ENCODE measurements at places on chromosomes 11 and 22.

GRCh38 chr22:36369004-36369921 is 18.5 kb downstream of the MYH9 start:
- DNase-seq: no peak

DNA sequence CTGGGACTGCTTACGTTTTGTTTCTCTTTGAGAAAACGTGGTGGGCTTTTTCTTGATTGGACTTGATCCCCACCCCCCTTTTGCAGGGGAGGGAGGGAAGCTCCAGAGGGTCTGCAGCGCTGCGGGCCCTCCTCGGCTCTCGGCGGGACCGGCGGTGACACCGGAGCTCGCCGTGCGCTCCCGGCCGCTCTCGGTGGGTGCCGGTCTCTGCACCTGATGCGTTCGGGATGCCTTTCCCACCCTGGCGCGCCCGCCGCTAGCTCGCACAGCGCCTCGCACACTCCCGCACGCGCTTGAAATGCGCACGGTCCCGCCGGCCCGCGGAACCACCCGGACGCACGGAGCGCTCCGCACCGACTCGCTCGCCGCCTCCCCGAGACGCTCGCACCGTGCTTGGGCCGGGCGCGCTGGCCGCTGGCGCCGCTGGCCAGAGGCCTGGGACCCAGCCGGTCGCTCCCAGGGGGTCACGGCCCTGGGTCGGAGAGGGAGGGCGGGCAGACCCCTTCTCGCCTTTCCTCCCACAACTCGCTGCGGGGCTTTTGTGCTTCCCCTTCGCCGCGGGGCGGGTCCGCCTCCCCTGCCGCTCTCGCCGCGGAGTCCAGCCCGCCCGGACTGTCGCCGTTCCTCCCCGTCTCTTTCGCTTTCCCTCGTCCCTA is 1.0 kb downstream of the ZBTB16 start:
- DNase-seq: peak; percentile 42

GRCh38 chr22:19643448-19644313 is 70.6 kb upstream of the SEPTIN5 start:
- no peak for DNase-seq

DNA sequence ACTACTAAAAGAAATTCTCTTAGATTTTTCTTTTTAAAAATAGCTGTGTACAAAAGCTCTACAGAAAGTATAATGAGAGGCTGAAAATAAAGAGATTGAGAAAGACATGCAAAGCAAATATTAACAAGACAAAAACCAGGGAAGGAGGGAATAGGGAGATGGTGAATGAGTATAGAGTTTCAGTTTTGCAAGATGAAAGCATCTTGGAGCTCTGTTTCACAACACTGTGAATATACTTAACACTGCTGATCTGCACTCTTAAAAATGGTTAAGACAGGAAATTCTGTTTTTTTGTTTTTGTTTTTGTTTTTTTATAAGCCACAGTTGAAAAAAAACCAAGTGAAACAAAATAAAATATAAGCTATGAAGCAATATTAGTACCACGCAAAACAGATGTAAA is 5.5 kb downstream of the TMEM218 start:
- no peak for DNase-seq

DNA sequence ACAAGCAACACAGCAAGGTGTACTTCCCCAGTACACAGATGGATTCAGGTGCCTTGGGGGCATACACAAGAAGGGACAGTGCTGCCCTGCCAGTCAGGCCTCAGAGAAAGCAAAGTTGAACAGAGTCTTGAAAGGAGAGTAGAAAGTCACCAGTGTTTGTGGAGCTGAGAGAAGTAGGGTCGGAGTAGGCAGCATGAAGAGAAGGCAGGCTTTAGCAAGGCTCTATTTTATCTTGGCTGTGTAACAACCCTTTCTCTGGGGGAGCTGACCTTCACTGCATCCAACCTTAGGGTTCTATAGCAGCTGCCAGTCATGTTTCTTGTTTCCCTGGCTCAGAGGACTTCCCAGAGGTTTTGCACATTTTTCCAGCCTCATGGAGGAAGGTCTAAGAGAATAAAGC is 77.4 kb upstream of the BLID start:
- no peak for DNase-seq

DNA sequence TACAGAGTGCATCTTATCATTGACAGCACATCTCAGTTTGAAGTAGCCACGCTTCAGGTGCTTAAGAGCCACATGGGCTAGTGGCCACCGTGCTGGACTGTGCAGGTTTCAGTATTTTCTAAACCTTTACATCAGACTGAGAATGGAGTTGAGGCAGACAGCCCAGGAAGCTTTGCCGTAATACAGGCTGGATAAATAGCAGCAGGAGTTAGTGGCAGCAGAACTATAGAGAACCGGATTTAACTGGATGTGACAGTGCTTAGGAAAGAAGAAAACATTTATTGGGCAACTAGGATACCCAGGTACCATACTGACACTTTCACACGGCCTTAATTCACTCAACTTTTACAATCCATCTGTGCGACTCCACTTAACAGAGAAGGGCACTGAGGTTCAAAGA is 145.5 kb downstream of the LARGE1 start:
- DNase-seq: no peak

DNA sequence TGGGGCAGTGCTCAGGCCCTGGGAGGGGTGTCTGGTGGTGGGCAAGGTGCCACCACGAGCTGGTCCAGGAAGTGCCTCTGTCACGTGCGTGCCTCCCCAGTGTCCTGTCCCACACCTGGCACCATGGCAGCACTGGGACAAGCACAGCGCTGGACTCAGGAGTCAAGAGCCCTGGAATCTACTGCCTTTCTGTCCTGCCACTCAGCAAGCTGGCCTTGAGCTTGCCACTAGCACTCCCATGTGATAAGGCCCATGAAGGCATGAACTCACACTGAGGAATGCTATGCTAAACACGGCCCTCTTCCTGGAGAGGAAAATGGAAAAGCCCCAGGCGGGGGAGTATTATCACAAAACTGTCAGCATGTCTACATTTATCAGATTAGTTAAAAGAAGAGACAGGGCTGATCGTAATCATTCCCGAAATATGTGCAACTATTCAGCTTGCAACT is 50.7 kb upstream of the SLC35C1 start:
- DNase-seq: no peak

- DNase-seq: no peak
Observed at GRCh38 chr11:83970061-83970671, 684.0 kb upstream of the CCDC90B start.

- no peak for DNase-seq
Observed at GRCh38 chr11:108871152-108871551, 206.3 kb downstream of the DDX10 start.

GRCh38 chr11:860234-861104 is 17.8 kb downstream of the TSPAN4 start:
- DNase-seq: no peak

GRCh38 chr11:7321473-7322450 is 70.1 kb downstream of the SYT9 start:
- no peak for DNase-seq

GRCh38 chr22:39182478-39183030 is 30.1 kb upstream of the CBX7 start:
- peak; percentile 3 for DNase-seq

DNA sequence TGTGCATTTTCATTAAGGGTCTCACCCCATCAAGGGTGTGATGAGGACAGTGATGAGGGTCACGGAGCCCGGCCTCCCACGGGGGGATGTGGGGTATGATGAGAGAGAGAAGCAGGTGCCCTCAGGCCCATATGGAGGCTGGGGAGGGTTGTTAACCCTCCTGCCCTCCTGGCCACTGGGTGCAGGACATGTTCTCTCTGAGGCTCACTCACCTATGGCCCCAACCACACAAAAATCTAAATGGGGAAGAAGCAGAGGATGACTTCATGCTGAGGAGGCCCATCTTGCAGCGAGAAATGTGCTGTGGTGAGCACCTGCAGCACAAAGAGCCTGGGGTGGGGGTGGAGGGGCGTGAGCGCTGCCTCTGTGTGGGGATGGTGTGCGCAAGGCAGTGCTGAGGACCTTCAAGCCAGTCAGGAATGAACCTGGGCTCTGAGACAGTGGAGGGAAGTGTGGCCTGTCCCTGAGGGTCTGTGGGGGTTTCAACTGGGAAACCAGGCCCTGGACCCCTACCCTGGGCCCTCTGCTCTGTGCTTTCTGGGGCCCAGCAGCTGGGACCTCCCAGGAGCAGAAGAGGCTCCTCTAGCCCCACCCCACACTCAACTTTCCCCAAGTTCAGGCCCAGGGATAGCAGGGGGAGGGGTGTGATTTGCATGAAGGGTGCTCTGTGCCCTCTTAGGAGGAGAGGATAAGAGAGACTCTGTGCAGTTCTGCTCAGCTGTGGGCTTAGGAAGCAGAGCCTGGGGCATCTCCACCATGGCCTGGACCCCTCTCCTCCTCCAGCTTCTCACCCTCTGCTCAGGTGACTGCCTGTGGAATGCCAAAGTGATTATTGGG is 43.0 kb upstream of the TOP3B start:
- no peak for DNase-seq

DNA sequence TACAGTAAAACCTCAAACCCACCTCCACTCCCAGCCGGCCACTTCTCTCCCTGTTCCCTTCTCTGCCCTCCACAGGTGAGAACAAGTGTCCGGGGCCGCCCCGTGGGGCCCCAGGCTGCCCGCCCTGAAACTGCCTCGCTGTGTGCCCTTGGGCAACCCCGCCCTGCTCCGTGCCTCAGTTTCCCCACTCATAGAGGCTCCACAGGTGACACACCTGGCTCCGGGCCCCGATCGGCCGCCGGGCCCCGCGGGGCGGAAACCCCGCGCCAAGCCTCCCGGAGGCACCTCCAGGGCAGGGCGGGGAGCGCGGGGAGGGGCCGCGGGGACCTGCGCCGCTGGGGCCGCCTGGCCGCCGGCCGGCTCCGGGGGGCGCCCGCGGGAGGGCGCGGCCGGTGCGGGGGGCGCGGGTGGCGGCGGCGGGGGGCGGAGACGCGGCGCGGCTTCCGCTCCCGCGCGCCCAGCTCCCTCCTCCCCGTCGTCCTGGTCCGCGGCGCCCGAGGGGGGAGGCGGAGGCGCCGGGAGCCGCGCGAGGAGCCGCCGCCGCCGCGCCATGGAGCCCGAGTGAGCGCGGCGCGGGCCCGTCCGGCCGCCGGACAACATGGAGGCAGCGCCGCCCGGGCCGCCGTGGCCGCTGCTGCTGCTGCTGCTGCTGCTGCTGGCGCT is at the start of gene LRP5:
LRP5 (plus strand) TSS at position 475 of the 663 bp plus-strand sequence; CDS start at position 599, 124 bp downstream.
- DNase-seq: no peak

- DNase-seq: no peak
Observed at GRCh38 chr22:46622081-46622521, 1.9 kb downstream of the GRAMD4 start.

- DNase-seq: no peak
Observed at GRCh38 chr11:93491973-93492372, 51.2 kb downstream of the SMCO4 start.

- no peak for DNase-seq
Observed at GRCh38 chr11:70862093-70862492, 390.3 kb downstream of the SHANK2 start.

GRCh38 chr22:32650553-32651345 is 150.8 kb upstream of the TIMP3 start:
- no peak for DNase-seq

GRCh38 chr22:40721266-40721665 is 42.0 kb downstream of the MCHR1 start:
- no peak for DNase-seq

DNA sequence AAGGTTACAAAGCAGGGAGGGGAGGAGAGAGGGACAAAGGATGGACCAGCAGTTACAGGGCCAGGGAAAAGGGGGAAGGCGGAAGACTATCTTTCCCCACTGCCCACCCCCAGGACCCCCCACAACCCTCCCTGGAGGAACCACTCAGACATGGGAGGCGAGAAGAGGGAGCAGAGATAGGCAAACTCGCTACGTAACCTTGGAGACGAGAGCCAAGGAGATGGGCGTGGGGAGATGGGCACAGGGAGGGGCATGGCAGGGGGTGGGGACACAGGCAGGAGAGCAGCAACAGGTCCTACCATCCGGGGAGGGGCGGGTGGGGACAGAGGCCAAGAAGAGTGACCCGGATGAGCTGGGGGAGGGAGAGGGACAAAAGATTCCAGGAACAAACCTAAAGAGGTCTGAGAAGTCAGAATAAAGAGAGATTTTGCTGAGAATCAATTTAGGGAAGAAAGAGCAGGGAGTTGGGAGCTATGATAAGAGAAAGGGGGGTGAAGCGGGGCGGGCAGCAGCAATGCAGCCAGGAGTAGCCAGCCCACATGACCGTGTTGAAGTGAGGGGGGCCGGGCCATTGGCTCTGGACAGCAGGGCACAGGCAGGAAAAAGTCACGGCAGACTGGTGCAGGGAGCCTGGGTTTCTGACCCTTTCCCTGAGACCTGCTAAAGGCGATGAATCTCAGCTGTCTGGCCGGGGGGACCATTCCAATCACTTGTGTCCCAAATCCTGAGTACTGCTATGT is 128.4 kb downstream of the BUD13 start:
- DNase-seq: no peak

- DNase-seq: no peak
Observed at GRCh38 chr11:77191429-77191822, 63.4 kb downstream of the MYO7A start.

GRCh38 chr11:115263799-115264656 is 240.2 kb downstream of the CADM1 start:
- DNase-seq: no peak

GRCh38 chr11:78465169-78465942 is 47.7 kb upstream of the GAB2 start:
- peak; percentile 35 for DNase-seq

DNA sequence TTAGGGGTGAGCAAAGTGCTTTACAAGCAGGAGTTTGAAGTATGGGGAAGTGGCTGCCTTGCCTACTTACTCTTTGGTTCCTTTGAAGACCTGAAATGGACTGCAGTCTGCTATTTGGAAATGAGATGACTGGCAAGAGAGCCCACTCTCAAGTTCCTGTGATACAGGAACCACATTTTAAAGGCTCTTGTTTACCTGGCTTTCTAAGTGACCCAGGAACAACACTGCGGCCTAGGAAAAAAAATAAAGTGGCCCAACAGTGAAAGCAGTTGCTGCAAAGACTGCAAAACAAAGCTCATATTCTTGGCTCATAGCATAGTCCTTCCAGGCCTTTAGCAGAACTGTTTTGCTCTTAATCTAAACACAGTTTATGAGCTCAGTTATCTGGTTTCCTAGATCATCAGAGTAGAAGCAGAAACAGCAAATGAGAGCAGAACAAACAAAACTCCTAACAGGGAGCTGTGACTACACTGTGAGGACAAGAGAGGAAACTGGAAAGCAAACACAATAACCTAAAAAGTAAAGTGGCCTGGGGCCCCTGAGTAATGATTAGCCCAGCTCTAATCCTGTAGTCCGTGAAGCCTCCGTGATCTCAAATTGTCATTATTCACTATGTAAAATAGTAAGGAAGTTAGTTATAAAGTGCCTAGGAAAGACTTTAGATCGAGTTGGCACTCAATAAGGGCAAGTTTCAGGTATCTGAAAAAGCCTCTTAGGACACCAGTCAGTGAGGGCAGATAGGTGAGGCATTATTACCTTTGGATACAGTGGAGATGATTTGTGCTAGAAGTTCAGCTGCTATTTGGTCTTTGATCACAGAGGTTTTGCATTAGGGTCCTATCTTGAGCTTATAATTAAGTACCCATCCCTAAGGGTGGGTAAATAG is 11.5 kb downstream of the CCDC117 start:
- no peak for DNase-seq

GRCh38 chr22:20618488-20618887 is 111.1 kb downstream of the MED15 start:
- no peak for DNase-seq

GRCh38 chr22:43002202-43002586 is 12.8 kb downstream of the PACSIN2 start:
- no peak for DNase-seq

- no peak for DNase-seq
Observed at GRCh38 chr11:13210424-13210823, 67.2 kb upstream of the BMAL1 start.

- peak; percentile 72 for DNase-seq
Observed at GRCh38 chr11:77127235-77127911, 673 bp upstream of the MYO7A start.

Data from activated CD4-positive, CD25-positive, alpha-beta regulatory T cell treated with anti-CD3 and anti-CD28 coated beads, Interleukin-2, amount 50 U/mL, for 72 hours (primary cell).